ENCODE measurements at places on chromosomes 5 and 9. TPM values are rescaled to one million over a fixed set of nuclear protein-coding genes. Genes with fewer than 3 reads are reported as not detected.

The TRIM41 gene
- 42.4 TPM for total RNA-seq

The CTXN3 gene
- total RNA-seq = not detected

The JAK2 gene
- 27.2 TPM for total RNA-seq

The PCSK5 gene
- 1.7 TPM for total RNA-seq

The CORO2A gene
- 7.8 TPM for total RNA-seq

The ACOT12 gene
- total RNA-seq = not detected

The MSX2 gene
- not detected for total RNA-seq

The SIL1 gene
- total RNA-seq = 23.1 TPM

The ITK gene
- total RNA-seq = 247 TPM

The PALM2AKAP2 gene
- not detected for total RNA-seq

The CXCL14 gene
- total RNA-seq = not detected

The OTULINL gene
- total RNA-seq = 31.1 TPM

The LOX gene
- not detected for total RNA-seq

The GABRP gene
- total RNA-seq = not detected

The CCL27 gene
- not detected for total RNA-seq

The SHC3 gene
- not detected for total RNA-seq

The FBP2 gene
- total RNA-seq = not detected

The PDE6A gene
- not detected for total RNA-seq

The NUTM2F gene
- total RNA-seq = not detected

The RNF208 gene
- 2.5 TPM for total RNA-seq

The CCDC152 gene
- 2.5 TPM for total RNA-seq

The PRDM9 gene
- not detected for total RNA-seq

The CAPSL gene
- total RNA-seq = not detected

The TMEM174 gene
- not detected for total RNA-seq

The HTR1A gene
- not detected for total RNA-seq

The RUSC2 gene
- 1.4 TPM for total RNA-seq

The SLC25A48 gene
- not detected for total RNA-seq

The PCDHGA4 gene
- total RNA-seq = 0.10 TPM

The PLAC8L1 gene
- not detected for total RNA-seq

The GNA14 gene
- not detected for total RNA-seq

The SLC12A7 gene
- 34.2 TPM for total RNA-seq

The CNTNAP3 gene
- not detected for total RNA-seq

The ABO gene
- total RNA-seq = 0.20 TPM

The NDUFS6 gene
- total RNA-seq = 25.4 TPM

The BAAT gene
- not detected for total RNA-seq
